ENCODE measurements at places on chromosomes 2 and 18.

DNA sequence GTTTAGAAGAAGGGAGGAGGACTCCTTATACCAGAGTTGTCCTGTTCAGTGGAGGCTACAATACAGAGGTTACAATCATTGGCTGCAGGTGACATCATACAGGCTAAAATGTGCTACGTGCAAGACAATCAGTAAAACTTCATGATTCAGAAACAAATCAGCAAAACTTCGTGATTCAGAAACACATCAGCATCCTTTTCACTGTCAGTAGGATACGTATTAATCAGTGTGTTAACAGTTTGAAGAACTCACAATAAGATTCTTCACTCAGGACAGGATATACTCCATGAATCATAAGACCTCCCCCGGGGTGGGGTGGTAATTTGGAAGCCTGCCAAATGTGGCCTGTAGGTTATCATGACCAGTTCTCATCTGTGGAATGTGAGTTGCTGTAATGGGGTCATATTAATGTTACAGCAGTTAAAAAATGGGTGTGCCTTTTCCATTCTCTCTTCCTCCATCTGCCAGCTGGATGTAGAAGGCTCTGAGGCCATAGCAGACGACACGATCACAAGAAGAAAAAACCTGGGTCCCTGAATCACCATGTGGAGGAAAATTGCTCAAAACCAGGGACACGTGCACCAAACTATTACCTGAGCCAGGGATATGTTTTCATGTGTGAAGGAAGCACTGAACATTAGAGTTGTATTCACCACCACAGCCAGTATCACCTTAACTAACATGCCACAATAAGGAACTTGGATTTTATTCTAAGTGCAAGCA is 134.8 kb upstream of the CREB1 start:
- DNase-seq, result peak; percentile 100

- DNase-seq, result no peak
Observed at GRCh38 chr2:238444242-238444641, 17.5 kb downstream of the ASB1 start.

DNA sequence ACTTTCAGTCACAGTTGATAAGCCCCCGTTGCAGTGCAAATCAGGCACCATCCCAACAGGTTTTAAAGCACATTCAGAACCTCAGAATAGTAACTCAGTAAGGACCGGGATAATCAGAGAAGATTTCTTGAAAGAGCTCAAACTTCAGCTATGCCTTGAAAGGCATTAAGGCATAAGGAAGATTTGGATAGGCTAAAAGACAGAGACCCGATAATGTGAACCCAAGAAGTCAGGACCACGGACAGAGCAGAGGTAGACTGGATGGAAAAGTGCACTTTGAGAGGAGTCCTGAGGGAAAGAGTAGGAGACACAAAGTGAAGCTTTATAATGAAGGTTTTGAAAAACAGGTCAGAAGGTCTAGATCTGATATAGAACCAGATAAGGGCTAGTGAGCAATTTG is 36.9 kb upstream of the KLF7 start:
- DNase-seq, result peak; percentile 30

- DNase-seq, result no peak
Observed at GRCh38 chr18:54125429-54125828, 99.0 kb downstream of the MBD2 start.

- DNase-seq, result no peak
Observed at GRCh38 chr18:9135912-9136314, 668 bp upstream of the ANKRD12 start.

Measured in astrocyte (in vitro differentiated cells and primary cell).